ENCODE measurements at places on chromosomes 2 and 18. TPM values are rescaled to one million over a fixed set of nuclear protein-coding genes. Genes with fewer than 3 reads are reported as not detected.

DNA sequence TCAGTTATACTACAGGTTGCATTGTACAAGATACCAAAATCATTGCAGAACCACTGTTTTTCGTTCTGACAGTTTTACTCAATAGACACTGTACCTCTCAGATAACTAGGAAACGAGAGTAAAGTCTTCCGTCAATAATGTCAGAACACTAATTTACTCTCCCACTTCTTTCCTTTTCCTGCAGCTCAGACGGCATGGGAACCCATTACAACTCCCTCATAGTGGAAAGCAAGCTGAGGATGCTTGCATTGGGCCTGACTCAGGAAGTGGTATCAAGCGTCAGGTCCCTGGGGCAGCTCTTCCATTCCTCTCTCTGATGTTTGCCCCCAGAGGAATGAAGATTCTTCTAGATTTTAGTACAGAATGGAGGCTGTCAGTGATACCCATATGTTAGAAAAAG is 23.9 kb upstream of the FHL2 start:
- no peak overlapping the region for H3K4me3 ChIP-seq
- no peak overlapping the region for H3K27ac ChIP-seq
- H3K4me1 ChIP-seq = peaks cover 7% of the 10 kb centered on the region
- H3K27me3 ChIP-seq = no peaks in the 10 kb centered on the region
- H3K36me3 ChIP-seq = no peaks in the 10 kb centered on the region

The COL4A4 gene
- not detected for total RNA-seq

DNA sequence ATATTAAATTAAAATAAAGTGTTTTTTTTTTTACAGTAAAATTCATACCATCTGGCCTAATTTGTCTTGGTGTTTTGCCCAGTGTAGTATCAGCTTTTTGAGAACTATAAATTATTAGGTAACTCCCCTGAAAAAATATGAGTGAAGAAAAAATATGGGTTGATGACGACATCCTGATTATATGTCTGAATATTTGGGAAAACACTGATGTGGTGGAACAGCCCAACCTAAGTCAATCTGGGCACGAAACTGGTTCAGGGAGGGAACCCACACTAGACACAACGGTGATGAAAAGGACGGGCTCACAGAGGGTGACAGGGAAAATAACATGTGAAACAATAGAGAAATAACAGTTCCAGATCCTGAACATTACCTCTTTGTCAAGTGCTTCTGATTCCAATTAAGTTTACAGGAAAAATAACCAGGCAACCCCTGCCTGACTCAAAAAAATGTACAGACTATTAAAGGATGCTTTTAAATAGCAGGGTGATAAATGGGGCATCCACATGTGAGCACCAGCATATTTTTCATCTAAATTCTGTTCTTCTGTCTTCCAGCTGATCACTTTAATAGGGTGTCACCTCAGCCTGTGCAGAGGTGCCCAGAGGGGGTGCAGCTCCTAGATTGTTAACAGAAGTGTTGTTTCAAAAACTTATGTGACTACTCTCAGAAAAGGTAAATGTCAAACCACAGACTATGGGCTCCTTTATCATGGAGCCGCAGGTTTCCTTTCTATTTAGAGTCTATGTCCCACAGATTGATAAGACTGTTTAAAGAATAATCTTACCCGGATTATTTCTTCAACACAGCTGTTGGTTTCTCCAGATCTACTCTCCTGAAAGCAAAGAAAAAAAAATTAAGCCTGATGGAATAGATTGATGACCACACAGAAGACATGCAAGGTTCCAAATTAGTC is 305.4 kb downstream of the AFF3 start:
- H3K4me3 ChIP-seq = no peak overlapping the region
- H3K4me1 ChIP-seq = no peaks in the 10 kb centered on the region
- DNase-seq = no peak
- no peaks in the 10 kb centered on the region for H3K27me3 ChIP-seq
- no peaks in the 10 kb centered on the region for H3K36me3 ChIP-seq
- no peak overlapping the region for H3K27ac ChIP-seq

- no peaks in the 10 kb centered on the region for H3K36me3 ChIP-seq
- H3K4me1 ChIP-seq = no peaks in the 10 kb centered on the region
- no peaks in the 10 kb centered on the region for H3K27me3 ChIP-seq
- H3K4me3 ChIP-seq = no peak overlapping the region
These were observed 24.4 kb upstream of the THOC1 start for GRCh38 chr18:292271-292670.

- DNase-seq = no peak
- no peak overlapping the region for H3K27ac ChIP-seq
- H3K36me3 ChIP-seq = no peaks in the 10 kb centered on the region
- no peak overlapping the region for H3K4me3 ChIP-seq
These were observed 226.6 kb downstream of the CDH19 start for GRCh38 chr18:66377291-66377690.

The GRHL1 gene
- 3.2 TPM for total RNA-seq

GRCh38 chr18:34647251-34647650 is 62.8 kb upstream of the DTNA start:
- H3K4me1 ChIP-seq = no peaks in the 10 kb centered on the region
- no peaks in the 10 kb centered on the region for H3K36me3 ChIP-seq

- no peak overlapping the region for H3K4me3 ChIP-seq
- H3K27ac ChIP-seq = no peak overlapping the region
- no peak for DNase-seq
These were observed 18.0 kb downstream of the SP3 start for GRCh38 chr2:173947131-173947530.

GRCh38 chr2:125516496-125517109 is 1139.4 kb upstream of the GYPC start:
- no peaks in the 10 kb centered on the region for H3K27me3 ChIP-seq
- no peak overlapping the region for H3K4me3 ChIP-seq
- no peaks in the 10 kb centered on the region for H3K4me1 ChIP-seq
- DNase-seq = no peak
- H3K36me3 ChIP-seq = no peaks in the 10 kb centered on the region

GRCh38 chr18:58562999-58563667 is 65.8 kb downstream of the ALPK2 start:
- no peaks in the 10 kb centered on the region for H3K36me3 ChIP-seq
- H3K27me3 ChIP-seq = no peaks in the 10 kb centered on the region
- no peaks in the 10 kb centered on the region for H3K4me1 ChIP-seq

The SLC40A1 gene
- total RNA-seq = 75.2 TPM

DNA sequence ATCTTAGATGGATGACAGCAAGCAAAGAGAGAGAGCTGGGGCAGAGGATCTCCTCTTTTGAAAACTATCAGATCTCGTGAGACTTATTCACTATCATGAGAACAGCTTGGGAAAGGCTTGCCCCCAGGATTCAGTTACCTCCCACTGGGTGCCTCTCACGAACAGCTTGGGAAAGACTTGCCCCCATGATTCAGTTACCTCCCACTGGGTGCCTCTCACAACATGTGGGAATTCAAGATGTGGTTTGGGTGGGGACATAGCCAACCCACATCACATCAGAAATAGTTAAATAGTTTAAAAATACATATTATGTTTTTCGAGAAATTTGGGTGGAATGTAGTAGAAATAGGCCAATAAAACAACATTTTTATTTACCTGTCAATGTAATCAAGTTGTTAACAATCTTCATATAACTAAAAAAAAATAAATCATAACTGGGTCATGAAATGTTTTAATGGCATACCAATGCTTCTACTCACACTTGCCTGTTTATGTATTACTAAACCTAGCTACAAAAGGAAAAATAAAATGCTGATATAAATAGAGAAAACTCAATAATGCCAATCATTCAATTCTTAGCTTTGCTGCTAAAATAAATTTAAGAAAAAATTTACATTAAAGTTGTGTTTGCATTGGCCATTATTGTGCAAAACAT is 608.9 kb downstream of the SUCLG1 start:
- no peak for DNase-seq
- H3K36me3 ChIP-seq = no peaks in the 10 kb centered on the region
- no peaks in the 10 kb centered on the region for H3K4me1 ChIP-seq
- no peak overlapping the region for H3K4me3 ChIP-seq
- H3K27me3 ChIP-seq = no peaks in the 10 kb centered on the region

The B3GNT2 gene
- total RNA-seq = 43.9 TPM

DNA sequence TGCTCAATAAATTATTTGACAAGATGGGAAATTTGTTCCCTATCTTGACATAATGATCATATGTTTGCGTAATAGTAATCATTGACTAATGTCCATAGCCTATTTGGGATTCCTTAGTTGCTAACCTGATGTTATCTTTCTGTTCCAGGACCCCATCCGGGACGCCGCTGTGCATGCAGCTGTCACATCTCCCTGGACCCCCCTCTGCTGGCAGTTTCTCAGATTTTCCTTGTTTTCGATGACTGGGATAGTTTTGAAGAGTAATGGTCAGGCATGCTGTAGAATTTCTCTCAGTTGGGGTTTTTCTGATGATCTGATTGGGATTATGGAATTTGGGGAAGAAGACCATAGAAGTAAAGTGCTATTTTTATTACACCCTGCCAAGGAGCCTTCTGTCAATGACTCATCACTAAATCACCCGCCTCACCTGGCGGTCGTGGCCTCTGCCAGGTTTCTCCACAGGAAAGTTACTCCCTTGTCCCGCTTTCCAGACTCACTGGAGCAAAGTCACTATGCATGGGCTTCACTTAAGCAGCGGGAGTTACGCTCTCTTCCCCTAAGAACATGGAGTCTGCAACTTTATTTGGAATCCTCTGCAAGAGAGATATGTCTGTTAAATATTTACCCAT is 19.9 kb upstream of the TMEM18 start:
- no peak overlapping the region for H3K27ac ChIP-seq
- no peak overlapping the region for H3K4me3 ChIP-seq
- no peaks in the 10 kb centered on the region for H3K27me3 ChIP-seq
- H3K36me3 ChIP-seq = no peaks in the 10 kb centered on the region
- DNase-seq = no peak

GRCh38 chr2:41933046-41933420 is 114.8 kb upstream of the PKDCC start:
- peaks cover 5% of the 10 kb centered on the region for H3K4me1 ChIP-seq
- no peaks in the 10 kb centered on the region for H3K36me3 ChIP-seq
- H3K27ac ChIP-seq = peak overlapping the region; percentile 20
- DNase-seq = no peak
- H3K4me3 ChIP-seq = no peak overlapping the region

DNA sequence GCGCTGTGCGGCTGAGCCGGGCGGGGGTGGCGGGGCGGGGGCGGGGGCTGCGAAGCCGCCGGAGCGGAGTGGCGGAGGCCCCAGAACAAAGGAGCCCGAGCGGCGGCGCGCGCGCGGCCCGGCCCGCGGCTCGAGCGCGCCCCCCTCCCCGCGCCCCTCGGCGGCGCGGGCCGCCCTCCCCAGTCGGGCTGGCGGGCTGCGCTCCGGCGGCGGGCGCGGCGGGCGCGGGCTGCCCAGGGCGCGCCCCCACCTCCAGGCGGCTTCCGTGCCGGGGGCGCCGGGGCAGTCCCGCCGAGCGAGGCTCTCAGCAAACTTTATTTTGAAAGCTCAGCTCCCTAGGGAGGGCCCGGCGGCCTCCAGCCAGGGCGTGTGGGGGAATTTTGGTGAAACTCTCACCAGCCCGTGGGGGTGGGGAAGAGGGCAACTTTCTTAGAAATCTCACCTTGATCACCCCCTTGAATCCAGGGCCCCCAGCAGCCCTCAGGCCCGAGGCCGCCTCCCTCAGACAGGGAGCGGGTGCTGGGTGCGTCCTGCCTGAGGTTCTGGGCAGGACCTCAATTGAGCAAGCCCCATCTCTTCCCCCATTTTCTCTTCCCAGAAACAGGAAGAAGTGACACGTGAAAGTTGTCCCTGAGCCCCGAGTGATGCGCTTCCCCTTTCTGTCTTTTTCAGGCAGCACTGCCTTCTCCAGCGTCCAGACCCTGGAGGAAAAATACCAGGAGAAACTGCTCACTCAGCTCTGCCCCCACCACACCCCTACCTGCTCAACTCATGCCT is 786 bp downstream of the TET3 start:
- peak overlapping the region; percentile 66 for H3K4me3 ChIP-seq
- peak overlapping the region; percentile 92 for H3K27ac ChIP-seq
- peaks cover 88% of the 10 kb centered on the region for H3K4me1 ChIP-seq
- no peaks in the 10 kb centered on the region for H3K27me3 ChIP-seq

The GLI2 gene
- total RNA-seq = not detected

GRCh38 chr18:30056528-30056927 is 986.0 kb downstream of the DSC3 start:
- no peaks in the 10 kb centered on the region for H3K4me1 ChIP-seq
- no peaks in the 10 kb centered on the region for H3K27me3 ChIP-seq
- no peaks in the 10 kb centered on the region for H3K36me3 ChIP-seq
- H3K27ac ChIP-seq = no peak overlapping the region
- no peak for DNase-seq
- H3K4me3 ChIP-seq = no peak overlapping the region

DNA sequence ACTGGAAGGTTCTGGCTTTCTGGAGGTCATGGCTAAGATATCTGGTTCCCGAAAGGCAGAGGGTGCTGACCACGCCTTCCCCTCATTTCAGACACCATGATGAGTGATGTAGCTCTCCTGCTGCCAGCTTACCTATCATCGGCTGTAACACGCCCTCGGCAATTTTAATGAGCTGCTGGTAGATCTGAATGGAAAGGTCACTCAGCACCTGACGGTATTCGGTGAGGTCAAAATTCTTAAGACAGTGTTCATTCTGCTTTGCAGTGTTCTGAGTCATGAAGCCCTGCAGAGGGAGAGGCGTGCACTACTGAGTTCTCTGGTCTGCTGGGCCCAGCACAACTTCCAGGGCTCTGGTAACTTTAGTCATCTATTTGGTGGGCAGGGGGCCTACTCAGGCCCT is 25.7 kb upstream of the ACAA2 start:
- no peak overlapping the region for H3K4me3 ChIP-seq
- H3K36me3 ChIP-seq = peaks cover 53% of the 10 kb centered on the region
- no peaks in the 10 kb centered on the region for H3K4me1 ChIP-seq
- no peak for DNase-seq

- no peak for DNase-seq
- H3K4me1 ChIP-seq = no peaks in the 10 kb centered on the region
- no peak overlapping the region for H3K27ac ChIP-seq
- no peak overlapping the region for H3K4me3 ChIP-seq
These were observed 169.4 kb upstream of the OTX1 start for GRCh38 chr2:62881162-62881795.

DNA sequence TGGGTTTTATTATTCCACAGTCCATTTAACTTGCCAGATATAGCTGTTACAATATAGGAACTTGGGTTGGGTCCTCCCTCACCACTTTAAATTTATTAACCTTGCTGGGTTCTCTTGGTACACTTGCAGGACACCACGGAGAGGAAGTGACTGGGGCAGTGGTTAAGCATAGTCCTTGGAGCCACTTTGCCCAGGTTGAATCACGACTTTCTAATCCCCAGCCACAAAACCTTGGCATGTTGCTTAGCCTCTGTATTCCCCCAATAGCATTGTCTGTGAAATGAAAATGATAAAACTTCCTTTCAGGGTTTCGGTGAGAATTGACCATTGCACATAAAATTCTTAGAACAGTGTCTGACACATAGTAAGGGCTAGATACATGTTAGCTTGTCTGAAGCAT is 221.2 kb downstream of the IRS1 start:
- no peaks in the 10 kb centered on the region for H3K4me1 ChIP-seq
- no peak overlapping the region for H3K27ac ChIP-seq
- no peaks in the 10 kb centered on the region for H3K27me3 ChIP-seq
- H3K36me3 ChIP-seq = no peaks in the 10 kb centered on the region

GRCh38 chr2:122563781-122564180 is 808.3 kb downstream of the TSN start:
- no peaks in the 10 kb centered on the region for H3K27me3 ChIP-seq
- H3K36me3 ChIP-seq = no peaks in the 10 kb centered on the region
- DNase-seq = no peak
- no peaks in the 10 kb centered on the region for H3K4me1 ChIP-seq
- H3K4me3 ChIP-seq = no peak overlapping the region

All from stomach (tissue), 19 donors.